Caudate nucleus (tissue), 63 donors: ENCODE measurements at places on chromosomes 7 and 10.

DNA sequence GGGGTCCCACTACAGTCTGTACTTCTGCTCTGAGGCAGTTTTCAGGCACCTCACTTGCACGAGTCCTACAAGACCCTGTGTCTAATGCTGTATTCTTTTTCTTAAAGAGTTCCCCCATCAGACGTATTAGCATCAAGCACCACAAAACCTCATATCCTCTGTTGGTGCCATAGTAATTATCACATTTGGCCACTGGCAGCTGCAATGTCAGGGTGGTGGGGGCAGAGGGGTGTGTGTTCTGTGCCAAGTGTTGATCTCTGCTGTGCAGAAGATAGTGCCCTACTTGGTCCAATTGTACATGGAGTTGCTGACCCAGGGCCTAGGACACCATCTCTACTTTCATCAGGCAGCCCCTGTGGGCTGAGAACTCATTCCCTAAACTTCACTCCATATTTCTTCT, 20.0 kb upstream of the JAZF1 start:
- DNase-seq, result no peak

DNA sequence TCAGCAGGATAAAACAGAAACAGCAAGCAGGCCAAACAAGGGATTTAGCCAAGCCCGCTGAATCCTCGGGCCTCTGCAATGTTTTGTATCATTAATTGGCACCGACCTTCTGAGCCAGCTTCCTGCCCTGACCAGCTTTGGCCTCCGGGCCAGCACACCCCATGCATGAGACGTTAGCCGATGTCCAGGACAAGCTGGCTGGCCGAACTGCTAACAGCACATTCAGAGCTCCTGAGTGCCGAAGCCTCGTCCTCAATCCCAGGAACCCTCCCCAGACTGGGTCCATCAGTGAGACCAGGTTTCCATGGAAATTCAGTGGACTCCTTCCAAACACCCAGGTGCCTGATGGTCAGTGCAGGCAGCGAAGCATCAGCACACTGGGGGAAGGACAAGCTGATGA, 134.3 kb upstream of the PFKP start:
- no peak for DNase-seq

DNA sequence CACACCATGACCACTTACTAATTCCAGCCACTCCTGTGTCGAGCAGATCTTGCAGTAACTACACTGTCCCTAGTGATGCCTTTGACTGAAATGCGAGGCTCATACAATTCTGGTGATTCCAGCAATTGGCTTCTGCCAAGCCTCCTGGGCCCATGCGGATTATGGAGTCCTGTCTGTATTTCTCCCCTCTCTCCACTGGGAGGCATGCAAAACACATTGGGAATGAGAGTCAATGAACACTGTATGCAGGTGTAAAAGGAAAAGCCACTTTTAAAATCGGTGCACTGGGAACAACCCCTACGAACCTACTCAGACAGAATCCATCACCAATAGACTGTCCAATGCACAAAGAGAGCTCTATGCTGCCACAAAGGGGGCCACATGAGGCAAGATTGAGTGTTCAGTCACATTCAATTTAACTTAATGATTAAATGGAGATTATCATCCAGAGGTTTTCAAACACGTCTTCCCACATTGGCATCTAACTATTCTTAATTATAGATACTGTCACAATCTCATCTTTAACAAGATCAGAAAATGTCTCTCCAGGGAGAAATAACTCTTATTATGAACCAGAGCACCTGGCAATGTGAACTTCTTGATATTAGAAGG, 550.6 kb downstream of the GLRX3 start:
- no peak for DNase-seq

GRCh38 chr10:80512031-80512526, 25.6 kb upstream of the SH2D4B start:
- no peak for DNase-seq

GRCh38 chr10:47139121-47139520, 160.9 kb upstream of the GDF10 start:
- DNase-seq, result no peak

DNA sequence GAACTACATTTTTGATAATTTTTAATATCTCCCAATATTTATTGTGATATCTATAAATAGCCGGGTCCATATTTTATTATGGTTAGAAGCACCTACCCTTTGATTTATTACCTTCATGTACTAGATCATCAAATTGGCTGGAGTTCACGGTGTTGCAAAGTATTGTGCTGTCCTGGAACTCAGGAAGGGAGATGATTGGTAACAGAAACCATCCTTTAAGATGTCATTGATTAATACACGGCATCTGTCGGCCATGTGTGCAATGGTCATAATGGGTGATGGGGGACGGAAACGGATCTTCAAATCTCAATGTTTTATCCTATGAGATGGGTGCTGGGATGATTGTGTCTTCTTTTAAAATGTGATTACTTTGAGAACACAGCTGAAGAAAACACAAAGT, 157.0 kb downstream of the NEBL start:
- DNase-seq, result no peak

DNA sequence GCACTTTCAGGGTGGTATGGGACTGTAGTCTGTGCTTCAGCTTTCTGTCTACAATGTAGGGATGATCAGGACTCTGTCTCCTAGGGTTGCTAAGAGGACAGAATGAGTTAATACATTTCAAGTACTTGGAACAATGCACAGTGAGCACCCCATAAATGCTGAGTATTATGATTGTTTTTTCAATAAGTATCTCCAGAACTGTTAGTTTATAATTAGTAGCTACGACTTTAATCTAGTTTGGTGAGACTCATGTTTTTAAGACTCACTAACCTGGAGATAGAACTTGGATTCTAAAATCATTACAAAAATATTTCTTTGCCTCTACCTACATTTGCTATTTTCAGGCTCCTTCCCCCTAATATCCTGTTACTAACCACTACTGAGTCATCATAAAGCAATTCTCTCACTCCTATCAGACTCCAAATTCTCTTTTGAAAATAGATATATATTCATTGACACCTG, 95.3 kb downstream of the CPED1 start:
- no peak for DNase-seq
